ENCODE measurements at places on chromosomes 7 and 10.

DNA sequence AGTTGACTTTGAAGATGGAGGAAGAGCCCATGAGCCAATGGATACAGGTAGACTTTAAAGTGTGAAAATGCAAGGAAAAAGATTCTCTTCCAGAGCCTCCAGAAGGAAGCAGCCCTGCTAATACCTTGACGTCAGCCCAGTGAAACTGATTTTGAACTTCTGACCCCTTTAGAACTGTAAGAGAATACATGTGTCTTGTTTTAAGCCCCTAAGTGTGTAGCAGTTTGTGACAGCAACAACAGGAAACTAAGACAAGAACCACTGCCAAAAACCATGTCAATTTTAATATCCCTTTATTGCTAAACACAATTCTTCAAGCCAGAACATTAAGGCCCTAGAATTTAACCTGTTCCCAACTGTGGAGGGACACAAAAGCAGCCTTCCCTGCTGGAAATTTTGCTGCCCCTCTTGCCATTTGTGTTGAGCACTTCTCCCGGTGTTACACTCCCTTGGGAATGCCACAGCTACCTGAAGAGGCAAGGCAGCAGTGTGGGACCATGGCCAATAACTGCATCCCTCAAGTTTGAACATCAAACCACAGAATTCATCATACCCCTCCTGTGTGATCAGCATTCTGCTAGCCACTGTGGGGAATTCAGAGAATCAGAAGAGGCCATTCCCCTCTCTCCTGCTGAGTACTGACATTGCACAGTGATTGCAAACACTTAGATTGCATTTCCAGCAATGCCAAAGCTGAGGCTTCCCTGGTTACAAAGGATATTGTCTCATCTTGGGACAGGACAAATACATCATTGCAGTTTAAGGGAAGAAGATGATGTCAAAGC lies 12.3 kb upstream of the CCDC172 start:
- DNase-seq: no peak

- DNase-seq: no peak
These were observed 145.4 kb upstream of the ASAH2 start for GRCh38 chr10:50396491-50397311.

GRCh38 chr10:36256948-36257356 lies 614.9 kb upstream of the FZD8 start:
- no peak for DNase-seq

DNA sequence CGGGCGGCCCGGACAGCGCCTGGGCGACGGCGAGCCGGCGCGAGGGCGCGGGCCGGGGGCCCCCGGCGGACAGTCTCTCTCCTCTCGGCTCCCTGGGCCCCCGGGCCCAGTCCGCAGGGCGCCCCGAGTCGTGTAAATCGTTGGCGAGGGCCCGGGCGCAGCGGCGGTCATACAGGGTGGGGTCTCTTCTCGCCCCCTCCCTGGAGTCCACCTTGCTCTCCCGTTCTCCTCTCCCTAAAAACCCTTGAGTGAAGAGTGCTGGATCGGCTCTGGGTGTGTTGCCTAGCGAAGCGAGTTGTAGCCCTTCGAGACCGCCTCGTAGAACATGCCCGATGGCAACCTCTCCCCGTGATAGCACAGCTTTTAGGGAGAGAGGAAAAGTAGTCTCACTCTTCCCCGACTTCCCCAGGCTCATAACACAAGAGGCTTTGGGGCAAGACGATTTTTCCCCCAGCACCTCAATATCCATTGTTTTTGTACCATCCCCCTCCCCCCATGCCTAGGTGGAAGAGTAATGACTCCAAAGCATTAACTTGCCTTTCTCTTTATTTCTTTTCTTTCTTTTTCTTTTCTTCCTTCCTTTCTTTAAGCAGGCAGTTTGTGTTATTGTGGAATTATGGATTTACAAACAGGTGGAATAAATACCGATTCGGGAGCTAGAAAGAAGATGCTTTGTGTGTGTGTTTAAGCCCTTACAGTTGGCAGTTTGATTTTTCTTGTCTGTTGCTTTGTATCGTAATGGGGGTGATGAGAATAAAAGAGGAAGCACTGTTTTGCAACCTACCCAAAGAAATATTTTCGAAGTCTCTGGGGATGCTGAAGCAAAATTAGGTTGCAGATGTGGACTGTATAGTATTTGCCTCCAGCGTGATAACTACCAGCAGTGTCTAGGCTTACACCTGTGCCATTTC lies 822 bp downstream of the SHOC2 start:
- DNase-seq: no peak

DNA sequence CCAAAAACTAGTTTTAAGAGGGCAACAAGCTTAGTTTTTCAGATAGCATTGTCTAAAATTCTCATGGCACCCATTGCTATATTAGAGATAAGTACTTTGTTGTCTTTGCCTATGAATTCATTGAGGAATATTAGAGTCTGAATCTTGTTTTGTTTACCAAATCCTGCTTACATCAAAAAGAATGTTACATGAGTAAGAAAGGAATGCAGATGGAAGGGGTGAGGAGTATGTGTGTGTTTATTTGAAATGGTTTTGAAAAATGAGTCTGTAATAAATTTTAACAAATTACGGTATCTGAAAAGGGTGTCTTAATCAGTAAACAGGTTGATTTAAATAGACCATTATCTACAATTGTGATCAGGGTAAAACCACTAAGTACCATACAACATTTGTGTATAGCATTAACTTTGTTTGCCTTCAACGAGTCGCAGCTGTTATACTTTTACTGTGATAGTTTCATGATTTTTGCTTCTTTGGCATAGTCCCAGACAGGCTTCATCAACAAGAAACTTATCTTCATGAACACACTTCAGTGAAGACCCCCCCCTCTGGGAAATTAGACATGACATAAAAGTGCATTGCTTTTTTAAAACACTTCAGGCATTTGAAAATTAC lies 1183.9 kb upstream of the C7orf33 start:
- no peak for DNase-seq

DNA sequence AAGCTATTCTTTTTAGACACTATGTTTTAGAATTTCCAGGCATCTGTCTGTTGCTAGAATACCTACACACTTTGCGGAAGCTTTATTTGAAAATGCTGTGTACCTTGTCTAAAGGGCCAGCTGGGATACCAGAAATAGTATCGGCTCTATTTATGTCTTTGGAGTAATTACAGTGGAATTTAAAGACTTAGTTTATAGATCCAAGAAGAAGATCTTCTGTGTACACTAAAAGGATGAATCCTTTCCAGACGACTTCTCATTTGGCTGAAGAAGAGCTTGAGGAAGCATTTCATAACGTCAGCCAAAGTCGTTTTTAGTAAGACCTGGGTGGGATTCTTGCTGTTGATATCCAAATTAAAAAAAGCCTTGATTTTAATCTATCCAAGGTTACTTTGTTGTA lies 365.9 kb downstream of the INHBA start:
- no peak for DNase-seq

- no peak for DNase-seq
These were observed 60.2 kb downstream of the CHST15 start for GRCh38 chr10:124032971-124033886.

DNA sequence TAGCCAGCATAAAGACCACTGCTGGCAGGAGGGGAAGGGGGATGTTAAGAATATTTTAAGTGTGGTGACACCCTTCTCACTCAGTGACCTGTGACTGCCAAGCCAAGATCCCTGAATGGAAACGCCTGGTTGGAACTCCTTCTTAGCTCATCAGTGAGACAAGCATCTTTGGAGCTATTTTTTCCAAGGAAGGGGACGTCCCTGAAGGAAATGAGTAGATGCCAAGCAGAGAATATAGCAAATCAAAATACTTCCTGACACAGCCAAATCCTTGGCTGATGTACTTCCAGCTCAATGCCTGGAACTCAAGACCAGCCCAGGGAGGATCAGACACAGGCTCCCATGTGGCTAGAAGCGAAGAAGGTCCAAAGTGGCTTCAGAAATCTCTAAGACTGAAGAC lies 82.2 kb downstream of the SORBS1 start:
- DNase-seq: no peak

DNA sequence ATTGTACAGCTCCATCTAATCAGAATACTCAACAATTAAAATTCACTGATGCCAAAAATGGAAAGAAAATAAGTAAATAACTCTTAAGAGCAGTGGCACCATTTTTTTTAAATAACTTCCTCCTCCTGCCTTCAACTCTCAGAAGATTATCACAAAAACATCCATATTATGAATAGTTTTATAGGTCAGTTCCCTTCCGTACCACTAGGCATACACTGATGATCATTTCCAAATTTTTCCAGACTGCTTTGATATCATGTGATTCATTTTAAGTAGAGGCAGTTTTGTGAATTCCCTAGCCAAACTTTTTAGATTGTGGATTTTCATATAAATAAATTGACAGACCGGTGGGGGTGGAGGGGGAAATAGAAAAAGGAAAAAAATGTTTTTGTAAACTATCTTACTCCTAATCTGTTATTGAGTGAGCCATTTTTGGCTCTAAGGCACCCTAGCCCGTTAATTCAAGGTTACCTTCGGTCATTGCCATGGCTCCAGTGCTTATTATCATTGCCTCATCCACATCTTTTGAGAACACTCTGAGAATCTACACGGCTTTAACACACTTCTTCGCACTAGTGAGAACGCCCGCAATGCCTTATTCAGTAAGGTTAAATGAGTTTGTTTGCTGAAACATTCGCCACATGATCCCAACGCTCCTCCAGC lies 1.0 kb downstream of the FAM107B start:
- DNase-seq: no peak

DNA sequence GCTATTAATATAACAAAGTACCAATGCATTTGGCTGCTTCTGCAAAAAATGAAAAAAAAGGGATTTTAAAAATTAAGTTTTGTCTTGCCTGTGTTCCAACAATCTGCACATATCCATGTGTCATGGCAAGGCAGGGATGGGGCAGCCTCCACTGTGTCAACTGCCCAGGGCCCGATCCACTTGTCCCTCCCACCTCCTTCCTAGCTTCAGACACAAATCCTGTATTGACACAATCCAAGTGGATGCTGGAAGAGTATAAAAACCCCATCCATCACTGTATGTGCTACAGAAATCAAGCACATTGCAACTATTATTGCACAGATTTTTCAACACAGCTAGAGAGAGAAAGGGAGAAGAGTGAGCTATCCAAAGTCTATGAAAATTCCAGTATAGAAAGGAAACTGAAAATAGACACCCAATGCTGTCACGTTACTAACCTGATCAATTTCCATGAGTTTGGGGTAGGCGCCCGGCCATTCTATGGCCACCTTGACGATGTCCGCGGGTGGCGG lies 106.4 kb downstream of the ELMO1 start:
- no peak for DNase-seq

DNA sequence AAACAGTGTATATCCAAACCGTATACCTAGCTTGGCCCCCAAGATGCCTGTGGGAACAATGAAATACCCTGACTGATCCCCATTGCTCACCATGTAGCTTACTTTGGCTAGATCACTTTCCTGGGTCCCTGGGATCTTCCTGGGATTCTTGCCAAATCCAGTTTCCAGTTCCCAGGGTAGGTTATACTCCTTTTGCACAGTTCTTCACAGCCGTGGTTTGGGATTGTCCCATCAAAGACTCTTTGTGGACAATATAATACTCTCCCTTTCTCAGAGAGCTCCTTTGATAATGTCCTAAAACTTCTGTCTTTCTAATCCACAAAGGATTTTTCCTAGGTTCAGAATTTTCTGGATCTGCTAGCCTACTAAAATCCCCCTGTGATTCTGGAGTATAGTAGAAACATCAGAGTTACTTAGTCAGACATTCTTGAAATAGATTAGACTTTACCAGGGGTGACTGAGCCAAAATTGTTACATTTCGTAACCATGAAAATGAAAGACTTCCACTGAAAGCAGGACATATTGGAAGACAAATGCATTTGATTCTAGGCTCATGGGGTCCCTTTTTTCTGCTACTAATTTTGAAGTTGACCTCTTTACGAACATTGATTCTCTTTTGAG lies 388.3 kb upstream of the ETV1 start:
- no peak for DNase-seq

- no peak for DNase-seq
These were observed 181.8 kb upstream of the KIAA1217 start for GRCh38 chr10:24027107-24027506.

GRCh38 chr7:155752756-155753445 lies 59.4 kb downstream of the SHH start:
- no peak for DNase-seq

GRCh38 chr10:99926925-99927720 lies 82.6 kb downstream of the DNMBP start:
- DNase-seq: no peak

- DNase-seq: no peak
These were observed 57.5 kb downstream of the TASOR2 start for GRCh38 chr10:5742116-5742515.

DNA sequence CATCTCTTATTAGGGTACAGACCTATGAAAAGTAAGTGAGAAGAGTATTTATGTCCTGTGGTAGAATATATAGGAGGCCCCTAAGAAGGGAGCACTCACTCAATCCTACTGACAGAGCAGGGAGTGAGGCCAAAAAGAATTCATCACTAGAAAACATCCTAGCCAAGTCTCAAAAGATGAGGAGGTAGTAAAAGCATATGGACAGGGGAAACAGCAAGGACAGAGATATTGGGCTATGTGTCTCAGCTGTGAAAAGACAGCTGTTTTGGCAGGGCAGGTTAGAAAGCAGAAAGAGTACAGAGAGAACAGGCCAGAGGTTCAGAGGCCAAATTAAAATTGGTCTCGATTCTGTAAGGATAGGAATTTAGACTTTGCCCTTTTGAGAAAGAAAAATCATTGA lies 548.3 kb upstream of the ANKRD30A start:
- DNase-seq: no peak

GRCh38 chr7:105003275-105003674 lies 10.7 kb upstream of the KMT2E start:
- DNase-seq: no peak

DNA sequence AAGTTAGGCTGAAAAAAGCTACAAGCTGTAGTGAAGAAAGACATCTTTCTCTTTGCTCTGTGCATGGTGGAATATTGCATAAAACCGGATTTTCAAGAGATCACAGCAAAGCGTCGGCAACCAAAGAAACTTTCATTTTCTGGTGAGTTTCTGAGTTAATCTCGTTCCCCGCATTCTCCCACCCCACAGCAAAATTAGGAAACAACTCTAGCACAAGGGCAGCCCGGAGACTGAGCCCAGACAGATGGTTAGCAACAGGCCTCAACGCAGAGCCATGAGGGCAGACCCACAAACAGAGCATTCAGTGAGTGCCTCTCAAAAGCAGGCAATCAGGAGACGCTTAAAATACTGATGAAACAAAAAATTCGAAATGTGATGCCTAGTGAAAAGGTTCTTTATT lies 396.1 kb upstream of the KLF6 start:
- DNase-seq: no peak

DNA sequence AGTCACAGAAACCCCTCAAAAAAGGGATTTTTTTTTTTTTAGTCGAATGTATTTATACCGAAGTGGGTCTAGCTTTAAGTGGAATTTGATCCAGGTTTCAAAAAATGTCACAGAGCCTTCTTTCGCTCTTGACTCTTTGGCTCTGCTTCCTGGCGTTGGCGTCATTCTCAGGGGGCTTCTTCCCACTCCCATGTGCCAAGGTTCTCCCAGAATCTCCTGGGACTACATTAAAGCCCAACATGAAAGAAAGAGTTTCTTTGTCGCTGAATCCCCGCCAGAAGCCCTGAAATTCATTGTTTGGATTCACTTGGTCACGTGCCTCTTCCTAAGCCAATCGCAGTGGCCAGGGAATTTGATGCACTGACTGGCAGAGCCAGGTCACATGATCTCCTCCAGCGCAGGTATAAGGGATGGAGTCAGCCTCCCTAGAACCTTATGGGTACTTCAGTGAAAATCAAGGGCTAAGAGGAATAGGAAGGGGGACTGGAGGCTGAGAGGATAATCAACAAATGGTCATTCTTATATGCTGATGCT lies 101.2 kb downstream of the RPS24 start:
- DNase-seq: no peak

Data from CD4-positive, alpha-beta T cell treated with Interleukin-12 subunit alpha and Interleukin-12 subunit beta, for 1 hour (primary cell).